ENCODE measurements at places on chromosomes 2 and 18.

GRCh38 chr18:30595942-30596341 lies 446.6 kb downstream of the DSC3 start:
- no peak for DNase-seq

- DNase-seq, result no peak
Observed at GRCh38 chr18:57771193-57771592, 31.9 kb downstream of the ATP8B1 start.

DNA sequence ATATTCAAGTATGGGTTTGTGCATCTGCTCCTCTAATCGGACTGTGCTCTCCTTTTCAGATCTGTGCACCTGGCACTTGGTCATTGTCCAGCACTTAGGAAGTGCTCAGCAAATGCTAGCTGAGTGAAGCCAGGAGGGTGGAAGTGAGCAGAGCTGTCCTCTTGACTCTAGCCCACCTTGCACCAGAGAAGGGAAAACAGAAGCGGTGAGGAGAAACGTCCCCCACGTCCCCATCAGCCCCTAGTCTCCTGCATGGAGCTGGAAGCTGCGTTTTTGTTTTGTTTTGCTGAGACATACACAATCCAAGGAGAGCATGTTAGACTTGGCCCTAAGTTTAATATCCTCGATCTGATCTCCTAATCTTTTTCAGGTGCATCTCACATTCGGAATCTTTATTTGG lies 73.6 kb downstream of the EN1 start:
- DNase-seq, result no peak

- no peak for DNase-seq
Observed at GRCh38 chr2:181753686-181754085, 73.4 kb upstream of the NEUROD1 start.

- no peak for DNase-seq
Observed at GRCh38 chr2:228690681-228691080, 509.2 kb upstream of the SPHKAP start.

DNA sequence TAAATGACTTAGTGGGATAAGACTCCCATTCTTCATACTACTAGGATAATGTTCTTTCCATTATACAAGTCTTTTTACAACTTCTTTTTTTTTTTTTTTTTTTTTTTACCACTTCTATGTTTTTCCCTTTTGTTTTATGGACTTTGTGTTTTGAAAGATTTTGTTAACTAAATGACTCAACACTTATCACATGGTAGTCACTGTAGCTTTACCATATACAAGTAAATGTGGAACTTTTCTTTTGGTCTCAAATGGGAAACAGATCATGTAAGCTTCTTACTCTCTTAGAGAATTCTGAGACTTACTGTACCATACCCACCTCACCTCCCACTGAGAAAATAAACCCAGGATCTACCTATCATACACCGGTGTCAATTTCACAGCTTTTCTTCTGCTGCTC lies 590.3 kb upstream of the CDH2 start:
- no peak for DNase-seq

GRCh38 chr2:222289278-222290160 lies 9.3 kb downstream of the PAX3 start:
- DNase-seq, result no peak

DNA sequence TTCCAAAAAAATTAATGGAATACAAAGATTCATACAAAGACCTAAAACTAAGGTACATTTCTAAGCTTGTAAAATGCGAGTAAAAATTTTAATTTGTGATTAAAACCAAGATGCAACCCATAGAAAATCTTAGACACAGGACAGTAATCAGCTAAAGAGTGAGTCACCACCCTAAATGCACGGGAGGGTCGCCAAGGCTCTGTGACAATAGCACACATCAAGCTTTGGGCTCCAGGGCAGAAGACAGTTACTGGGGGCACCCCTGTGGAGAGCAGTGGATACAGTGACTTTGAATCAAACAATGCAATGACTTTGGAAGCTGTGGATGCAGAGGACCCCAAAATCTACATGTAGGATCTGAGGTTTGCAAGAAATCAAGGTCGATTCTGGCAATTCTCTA lies 7.5 kb downstream of the FLACC1 start:
- no peak for DNase-seq

- no peak for DNase-seq
Observed at GRCh38 chr2:186772579-186772978, 76.4 kb downstream of the ZSWIM2 start.

Data from stimulated activated CD4-positive, alpha-beta T cell treated with anti-CD3 and anti-CD28 coated beads, Interleukin-15, amount 100 ng/mL, for 48 hours (primary cell).